Smooth muscle cell of the brain vasculature (primary cell): ENCODE measurements at places on chromosomes 1 and 21.

DNA sequence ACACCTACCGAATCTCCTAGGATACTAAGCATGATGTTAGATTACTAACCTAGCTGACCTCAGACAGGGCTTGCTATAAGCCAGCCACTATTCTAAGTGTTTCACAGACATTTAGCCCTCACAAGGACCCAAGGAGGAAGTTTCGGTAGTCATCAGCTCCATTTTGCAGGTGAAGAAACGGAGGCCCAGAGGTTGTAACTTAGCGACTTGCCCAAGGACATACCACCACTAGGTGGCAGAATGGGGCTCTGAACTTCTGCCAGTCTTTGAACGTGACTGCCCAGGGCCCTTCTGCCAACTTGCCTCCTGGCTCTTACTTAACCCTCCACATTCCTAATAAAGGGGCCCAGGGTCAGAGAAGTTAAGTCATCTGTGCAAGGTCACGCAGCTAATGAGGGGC, 283.5 kb downstream of the C1orf94 start:
- DNase-seq, result no peak

GRCh38 chr1:232368821-232369321, 261.1 kb downstream of the SIPA1L2 start:
- DNase-seq, result no peak

- no peak for DNase-seq
These were observed 26.8 kb downstream of the BCAS2 start for GRCh38 chr1:114554577-114554976.

GRCh38 chr1:40183055-40183710, 22.0 kb downstream of the RLF start:
- DNase-seq, result no peak

DNA sequence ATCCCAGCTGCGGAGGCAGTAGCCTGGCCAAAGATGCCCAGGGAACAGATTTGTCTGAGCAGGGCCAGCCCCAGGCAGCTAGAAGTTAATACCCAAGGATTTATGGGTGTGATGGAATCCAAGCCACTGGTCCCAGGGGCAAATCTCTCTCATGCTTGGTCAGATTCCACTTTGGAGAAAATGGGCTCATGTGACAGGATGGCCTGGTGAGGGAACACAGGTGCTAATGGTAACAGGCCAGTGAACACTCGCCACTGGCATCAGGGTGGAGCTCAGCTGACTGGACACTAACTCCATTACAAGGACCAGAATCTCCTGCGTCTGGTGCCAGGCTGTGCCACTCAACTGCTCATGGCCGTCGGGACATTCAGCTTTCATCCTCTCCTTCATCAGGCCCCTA, 12.0 kb downstream of the MDM4 start:
- DNase-seq, result no peak

DNA sequence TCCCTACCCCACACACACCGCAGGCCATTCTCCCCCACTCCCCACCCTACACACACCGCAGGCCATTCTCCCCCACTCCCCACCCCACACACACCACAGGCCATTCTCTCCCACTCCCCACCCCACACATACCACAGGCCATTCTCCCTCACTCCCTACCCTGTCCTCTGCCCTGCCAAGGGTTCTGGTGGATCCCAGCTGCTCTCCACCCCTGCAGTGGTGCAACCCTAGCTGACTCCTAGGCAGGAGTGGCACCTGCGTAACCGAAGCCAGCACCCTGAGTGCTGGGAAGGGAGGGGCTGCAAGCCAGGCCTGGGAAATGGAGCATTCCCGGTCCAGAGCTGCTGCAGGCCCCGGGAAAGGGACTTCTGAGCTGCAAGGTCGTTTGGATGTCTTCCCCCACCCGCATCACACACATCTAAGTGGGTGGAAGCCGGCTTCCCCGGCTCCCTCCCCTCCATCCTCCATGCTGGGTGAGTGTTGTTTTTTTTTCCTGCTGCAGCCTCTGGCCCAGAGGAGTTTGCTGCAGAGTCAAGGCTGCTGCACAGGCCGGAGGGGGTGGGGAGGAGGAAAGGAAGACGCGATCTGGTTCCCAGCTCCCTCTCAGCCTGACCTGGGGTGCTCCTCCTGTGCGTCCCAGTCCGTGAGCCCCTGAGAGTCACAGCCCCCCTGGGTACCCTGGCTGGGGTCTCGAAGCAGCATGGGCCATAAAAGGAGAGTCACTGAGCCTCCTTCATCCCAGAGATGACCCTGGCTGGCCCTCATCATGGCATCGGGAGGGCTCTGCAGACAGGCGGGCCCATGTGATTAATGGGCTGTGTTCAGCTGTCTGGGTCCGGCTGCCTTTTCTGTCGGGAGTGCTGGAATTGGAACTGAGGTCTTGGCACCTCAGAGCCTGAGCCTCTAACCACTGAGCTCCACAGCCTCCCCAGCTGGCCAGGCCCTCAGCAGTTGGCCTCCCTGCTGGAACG, 16.1 kb downstream of the H6PD start:
- no peak for DNase-seq

- DNase-seq, result no peak
These were observed 1.1 kb downstream of the ITLN1 start for GRCh38 chr1:160883581-160884513.
